ENCODE measurements at places on chromosomes 4 and X. TPM values are rescaled to one million over a fixed set of nuclear protein-coding genes. Genes with fewer than 3 reads are reported as not detected.

- DNase-seq = no peak
Measured at GRCh38 chrX:68416592-68416991, 16.7 kb downstream of the OPHN1 start.

GRCh38 chrX:9781941-9782340 is 4.3 kb upstream of the SHROOM2 start:
- no peak for DNase-seq

DNA sequence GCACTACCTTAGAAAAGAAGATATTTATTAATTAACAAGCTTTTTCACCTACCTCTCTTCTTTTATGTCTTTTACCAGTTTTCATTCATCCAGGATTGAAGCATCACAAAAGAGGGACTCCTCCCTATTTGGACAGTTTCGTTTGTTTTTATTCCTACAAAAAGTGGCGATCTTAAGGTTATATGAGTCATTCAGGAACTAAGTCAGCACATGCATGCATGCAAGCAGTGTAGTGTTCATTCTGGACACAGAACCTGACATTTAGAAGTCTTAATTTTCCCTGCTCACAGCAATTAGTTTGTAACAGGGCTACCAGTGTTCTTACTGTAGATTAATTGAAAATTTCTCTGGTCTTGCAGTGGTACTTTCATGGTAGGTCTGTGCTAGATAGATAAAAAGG is 47.9 kb upstream of the QRFPR start:
- DNase-seq = no peak

DNA sequence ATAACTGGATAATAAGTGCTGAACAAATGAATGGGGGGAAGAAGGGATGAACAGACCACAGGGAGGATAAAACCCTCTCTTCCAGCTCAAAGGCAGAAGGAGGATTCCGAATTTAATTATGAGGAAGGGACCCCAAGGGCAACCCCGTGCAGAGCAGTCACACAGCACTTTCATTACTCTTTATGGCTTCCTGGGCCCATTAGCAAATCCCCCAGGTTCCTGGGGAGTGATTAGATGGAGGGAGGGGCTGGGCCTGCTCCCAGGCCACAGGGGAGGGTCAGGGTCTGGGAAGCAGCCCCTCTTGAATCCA is 67.1 kb downstream of the PPP2R2C start:
- no peak for DNase-seq

The KLHL4 gene
- total RNA-seq = 3.9 TPM

DNA sequence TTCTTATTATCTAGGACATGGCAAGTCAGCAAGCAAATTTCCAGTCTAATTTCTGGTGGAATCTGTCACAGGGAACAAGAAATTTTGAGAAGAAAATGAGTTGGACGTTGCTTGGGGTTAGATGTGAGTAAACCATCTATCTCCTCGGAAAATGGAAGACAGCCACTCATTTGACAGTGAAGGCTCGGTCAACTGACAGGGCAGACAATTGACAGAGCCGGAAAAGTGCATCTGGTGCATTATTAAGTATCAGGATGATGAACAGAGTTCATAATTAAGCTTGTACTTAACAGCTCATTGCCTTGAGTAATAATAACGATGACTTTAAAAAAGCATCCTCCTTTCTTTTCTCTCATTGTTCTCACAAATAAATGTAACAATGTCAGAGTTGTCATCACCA is 168.4 kb downstream of the MAD2L1 start:
- DNase-seq = no peak

The LANCL3 gene
- 0.51 TPM for total RNA-seq

The LUZP4 gene
- total RNA-seq = not detected

GRCh38 chr4:4800646-4801408 is 58.6 kb upstream of the MSX1 start:
- DNase-seq = no peak

The OPRPN gene
- total RNA-seq = not detected

- no peak for DNase-seq
Measured at GRCh38 chr4:112311516-112311915, 14.3 kb downstream of the ALPK1 start.

GRCh38 chr4:38779790-38780189 is 3.0 kb downstream of the TLR10 start:
- no peak for DNase-seq

- no peak for DNase-seq
Measured at GRCh38 chr4:56649445-56650261, 31.4 kb downstream of the HOPX start.

The CDX4 gene
- not detected for total RNA-seq

DNA sequence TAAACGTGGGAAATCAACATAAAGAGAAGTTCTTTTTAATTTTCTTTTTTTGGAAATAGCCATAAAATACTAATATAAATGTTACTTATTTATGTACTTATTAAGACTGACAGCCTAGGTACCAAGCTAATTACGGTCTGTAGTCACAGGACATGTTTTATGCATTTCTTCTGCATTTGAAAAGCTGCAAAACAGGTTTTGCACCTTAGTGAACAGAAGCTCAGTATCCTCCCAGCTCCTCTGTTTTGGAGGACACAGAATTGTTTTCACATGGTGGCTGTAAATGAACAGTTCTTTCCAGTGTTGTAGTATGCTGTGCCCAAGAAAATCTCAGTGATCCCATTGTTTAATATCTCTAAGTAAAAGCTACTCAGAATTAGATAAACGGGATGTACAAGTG is 1788.0 kb upstream of the TENM3 start:
- DNase-seq = peak; percentile 24

GRCh38 chr4:1029529-1029928 is 18.1 kb downstream of the FGFRL1 start:
- DNase-seq = no peak

GRCh38 chr4:148776941-148777340 is 334.7 kb upstream of the NR3C2 start:
- DNase-seq = peak; percentile 42

- no peak for DNase-seq
Measured at GRCh38 chr4:3532751-3533422, 665 bp upstream of the LRPAP1 start.

DNA sequence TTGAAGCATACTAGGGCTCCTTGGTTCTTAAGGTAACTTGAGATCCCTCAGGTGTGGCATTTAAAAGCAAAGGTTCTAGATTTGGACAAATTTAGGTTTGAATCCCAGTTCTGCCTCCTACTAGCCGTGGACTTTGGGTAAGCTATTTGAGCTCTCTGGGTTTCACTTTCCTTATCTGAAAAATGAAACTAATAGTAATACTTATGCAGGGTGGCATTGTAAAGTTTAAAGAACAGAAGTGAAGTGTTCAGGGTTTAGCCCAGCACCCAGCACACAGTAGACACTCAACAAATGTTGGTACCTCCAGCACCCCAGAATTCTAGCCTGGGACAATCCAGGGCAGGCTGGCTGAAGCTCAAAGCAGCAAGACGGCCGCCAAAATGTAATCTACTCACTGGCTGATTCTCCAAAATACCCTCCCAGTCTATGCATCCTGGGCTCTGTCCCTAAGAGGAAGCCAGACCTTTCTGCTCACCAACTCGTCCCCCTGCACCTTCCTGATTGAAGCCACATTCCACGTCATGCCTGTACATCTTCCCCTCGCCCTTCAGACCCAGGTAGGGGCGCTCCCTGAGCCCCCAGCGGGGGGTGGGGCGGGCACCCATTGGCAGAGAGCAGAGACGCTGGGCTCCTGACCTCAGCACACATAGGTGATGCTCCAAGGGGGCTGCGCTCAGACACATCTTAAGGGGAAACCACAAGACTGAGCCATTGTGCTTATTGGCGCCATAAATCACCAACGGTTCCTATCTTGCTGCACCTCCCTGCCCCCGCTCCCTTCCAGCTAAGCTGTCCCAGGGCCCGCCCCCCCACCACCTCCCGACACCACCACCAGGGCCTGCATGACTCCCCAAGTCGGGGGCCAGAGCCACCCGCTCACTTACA is 160.6 kb downstream of the BCOR start:
- DNase-seq = no peak

DNA sequence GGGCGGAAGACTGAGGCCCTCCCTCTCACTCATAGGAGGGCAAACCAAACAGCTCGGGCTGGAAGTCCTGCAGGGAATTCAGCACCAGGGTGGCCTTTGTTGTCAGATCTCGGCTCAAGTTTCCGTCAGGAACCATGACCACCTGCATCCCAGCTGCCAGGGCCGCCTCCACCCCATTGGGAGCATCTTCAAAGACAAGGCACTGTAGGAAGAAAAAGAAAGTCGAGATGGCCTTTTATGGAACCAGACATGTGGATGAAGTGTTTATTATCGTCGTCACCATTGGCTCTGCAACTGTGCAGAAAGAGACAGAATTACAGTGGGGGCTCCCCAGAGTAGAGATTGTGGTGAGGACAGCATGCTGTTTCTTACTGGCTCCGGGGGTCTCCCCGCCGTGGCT is 97.2 kb upstream of the STS start:
- DNase-seq = no peak

The TCEAL5 gene
- total RNA-seq = 0.82 TPM

- no peak for DNase-seq
Measured at GRCh38 chrX:118538386-118538785, 42.8 kb downstream of the DOCK11 start.

- no peak for DNase-seq
Measured at GRCh38 chr4:93730251-93730650, 98.3 kb upstream of the ATOH1 start.

GRCh38 chrX:130909469-130910136 is 6.6 kb upstream of the ENOX2 start:
- no peak for DNase-seq

All from tongue (tissue), 3 donors.